ENCODE measurements at places on chromosomes 11 and 22.
A peak's percentile ranks its signal among the peaks of the same experiment; 100 is the strongest.

DNA sequence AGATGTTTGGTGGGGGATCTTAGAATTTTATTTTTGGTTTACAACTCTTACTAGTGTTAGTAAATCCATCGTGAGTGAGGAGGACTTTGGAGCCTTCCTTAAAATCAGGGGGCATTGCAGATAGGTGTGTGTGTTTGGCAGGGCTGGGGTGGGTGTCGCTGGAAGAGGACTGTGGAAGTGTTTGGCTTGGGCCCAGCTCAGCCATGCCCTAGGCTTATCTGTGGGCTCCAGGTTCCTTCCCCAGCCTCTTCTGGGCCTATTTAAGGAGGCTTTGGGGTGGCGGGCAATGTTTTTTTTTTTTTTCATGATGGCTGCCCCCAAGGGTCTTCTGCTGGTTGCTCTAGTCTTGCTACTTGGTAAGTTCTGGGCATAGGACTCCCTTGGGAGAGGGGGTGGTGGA lies 22.1 kb downstream of the MTFP1 start:
- no peak for DNase-seq

GRCh38 chr11:82830746-82831145 lies 69.5 kb downstream of the PRCP start:
- DNase-seq: no peak

DNA sequence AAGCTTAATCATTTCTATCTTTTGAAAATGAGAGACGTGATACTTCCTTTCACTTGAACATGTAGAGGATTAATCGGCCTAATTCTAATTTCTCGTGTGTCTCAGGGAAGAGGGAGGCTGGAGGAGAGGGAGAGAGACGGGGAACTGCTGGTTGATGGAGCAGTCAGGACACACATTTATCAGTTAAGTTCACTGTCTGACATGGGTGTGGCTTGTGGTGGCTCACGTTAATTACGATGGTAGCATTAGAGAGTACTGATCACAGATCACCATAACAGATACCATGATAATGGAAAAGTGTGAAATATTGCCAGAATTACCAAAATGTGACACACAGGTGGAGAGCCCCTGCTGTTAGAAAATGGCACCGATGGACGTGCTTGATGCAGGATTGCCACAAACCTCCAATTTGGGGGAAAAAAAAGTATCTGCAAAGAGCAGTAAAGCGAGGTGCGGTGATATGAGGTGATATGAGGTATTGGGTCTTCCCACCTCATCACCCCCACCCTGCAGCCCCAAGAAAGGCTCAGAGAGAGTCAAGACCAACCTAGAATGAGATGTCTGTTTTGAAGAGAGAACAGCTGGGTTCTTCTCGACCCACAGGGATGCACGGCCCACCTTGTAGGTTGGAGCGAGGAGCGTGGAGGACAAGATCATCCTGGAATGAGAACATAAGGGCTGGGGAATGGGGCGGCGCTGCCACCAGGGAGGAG lies 19.7 kb downstream of the ZBED4 start:
- no peak for DNase-seq

DNA sequence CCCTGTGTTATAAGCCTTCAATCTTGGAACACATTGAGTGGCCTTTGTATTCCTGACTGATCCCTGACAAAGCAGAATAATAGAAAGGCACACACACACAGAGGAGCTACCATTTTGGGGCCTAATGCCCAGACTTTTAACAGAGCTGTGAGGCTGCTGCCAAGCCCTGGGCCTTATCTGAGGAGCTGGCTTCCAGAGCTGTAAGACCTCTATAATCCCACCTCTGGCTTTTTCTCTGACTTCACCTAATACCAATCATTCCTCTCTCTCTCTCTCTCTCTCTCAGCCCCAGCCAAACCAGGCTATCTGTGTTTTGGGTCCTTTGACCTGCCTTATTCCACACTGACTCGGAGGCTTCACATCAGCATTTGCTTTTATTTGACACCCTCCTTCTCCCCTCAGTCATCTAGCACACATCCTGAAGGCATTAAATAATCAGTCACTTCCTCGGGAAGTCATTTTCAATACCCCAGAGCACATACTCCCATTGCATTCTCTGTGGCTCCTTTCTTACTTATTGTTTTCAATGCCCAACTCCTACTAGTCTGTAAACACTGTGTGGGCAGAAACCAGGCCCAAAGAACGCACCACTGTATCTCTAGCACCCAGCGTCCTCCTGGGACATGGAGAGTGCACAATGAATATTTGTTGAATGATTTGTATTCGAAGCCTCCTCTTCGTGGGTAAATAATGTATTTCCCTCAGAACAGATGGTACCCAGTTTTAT lies 21.2 kb upstream of the TRIM44 start:
- DNase-seq: no peak

GRCh38 chr22:25382762-25383161 lies 163.3 kb downstream of the CRYBB2 start:
- no peak for DNase-seq

DNA sequence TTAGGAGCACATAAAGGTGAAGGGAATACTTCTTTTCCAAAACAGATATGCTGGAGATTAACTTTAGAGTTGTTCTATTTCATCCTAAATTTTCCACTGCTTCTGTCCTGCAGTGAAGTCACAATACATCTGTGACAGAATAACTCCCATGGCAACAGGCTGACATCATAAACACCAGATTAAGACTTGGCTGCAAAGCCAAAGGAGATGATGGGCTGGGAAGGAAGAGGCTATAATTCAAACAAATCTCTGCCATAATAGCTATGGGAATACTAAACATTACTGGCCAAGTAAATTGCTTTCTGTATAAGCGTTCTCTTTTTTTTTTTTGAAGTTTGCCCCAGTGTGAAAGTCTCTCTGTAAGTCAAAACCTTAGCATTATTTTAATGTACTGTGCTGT lies 107.7 kb downstream of the CADM1 start:
- no peak for DNase-seq

GRCh38 chr11:130211781-130212401 lies 52.3 kb downstream of the ST14 start:
- DNase-seq: no peak

DNA sequence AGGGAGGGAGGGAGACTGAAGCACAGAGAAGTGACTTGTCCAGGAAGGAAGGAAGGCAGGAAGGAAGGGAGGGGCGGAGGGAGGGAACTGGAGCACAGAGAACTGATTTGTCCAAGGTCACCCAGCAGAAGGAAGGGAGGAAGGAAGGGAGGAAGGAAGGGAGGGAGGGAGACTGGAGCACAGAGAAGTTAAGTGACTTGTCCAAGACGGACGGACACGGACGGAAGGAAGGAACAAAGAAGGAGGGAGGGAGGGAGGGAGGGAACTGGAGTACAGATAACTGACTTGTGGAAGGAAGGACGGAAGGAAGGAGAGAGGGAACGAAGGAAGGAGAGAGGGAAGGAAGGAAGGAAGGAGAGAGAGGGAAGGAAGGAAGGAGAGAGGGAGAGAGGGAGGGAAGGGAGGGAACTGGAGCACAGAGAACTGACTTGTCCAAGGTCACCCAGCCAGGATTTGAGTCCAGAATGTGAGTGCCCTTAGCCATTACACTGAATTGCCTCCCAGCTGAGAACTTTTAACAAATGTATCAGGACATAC lies 1.5 kb downstream of the SLC35F2 start:
- DNase-seq: no peak

GRCh38 chr11:38952698-38953097 lies 2354.7 kb upstream of the RAG2 start:
- no peak for DNase-seq

- DNase-seq: no peak
These were observed 424.5 kb upstream of the ANO5 start for GRCh38 chr11:21768388-21768787.

GRCh38 chr11:104370478-104370877 lies 206.5 kb upstream of the PDGFD start:
- no peak for DNase-seq

GRCh38 chr22:35539910-35540594 lies 579 bp upstream of the RASD2 start:
- DNase-seq: peak; percentile 73

GRCh38 chr11:10350334-10350733 lies 45.5 kb downstream of the ADM start:
- DNase-seq: no peak

GRCh38 chr22:45207533-45207932 lies 33.2 kb downstream of the KIAA0930 start:
- no peak for DNase-seq

DNA sequence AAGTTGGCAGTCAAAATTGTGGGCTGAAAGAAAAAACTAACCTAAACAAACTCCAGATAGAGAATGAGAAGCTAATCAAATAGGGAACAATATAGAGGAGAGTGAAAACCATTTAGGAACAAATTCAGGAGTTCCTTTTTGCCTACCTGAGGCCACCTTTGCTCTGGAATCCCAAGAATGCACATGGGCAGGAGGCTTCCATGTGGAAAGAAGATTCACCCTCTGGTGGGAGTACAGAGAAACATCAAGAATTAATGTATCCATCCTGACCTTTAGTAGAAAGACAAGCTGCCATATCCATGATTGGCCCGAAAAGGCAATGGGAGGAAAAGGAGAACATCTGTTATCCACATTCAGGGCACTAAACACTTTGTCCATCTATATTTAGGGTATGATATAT lies 35.0 kb upstream of the MRGPRX1 start:
- no peak for DNase-seq

- DNase-seq: no peak
These were observed 26.3 kb downstream of the STK33 start for GRCh38 chr11:8567602-8568198.

DNA sequence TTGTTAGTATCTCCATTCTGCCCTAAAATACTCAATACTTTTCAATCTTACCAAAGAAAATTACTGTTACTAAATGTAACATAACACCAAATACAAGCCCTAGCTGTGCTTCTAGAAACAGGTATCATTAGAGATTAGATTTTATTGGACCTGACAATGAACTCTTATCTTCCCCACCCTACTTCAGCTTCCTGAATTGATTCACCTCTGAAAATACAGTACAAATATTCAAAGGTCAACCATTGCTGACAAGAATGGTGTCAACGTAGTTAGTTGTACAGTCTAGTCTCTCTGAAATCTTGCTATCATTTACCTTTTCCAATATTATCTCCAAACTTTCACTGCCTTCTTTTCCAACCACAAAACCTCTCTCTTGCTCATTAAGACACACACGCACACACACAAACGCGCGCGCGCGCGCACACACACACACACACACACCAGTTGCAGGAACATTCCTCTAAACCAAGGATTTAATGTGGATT lies 22.4 kb downstream of the LRRC4C start:
- DNase-seq: no peak

GRCh38 chr11:62149986-62150886 lies 26.4 kb downstream of the INCENP start:
- DNase-seq: no peak

- DNase-seq: no peak
These were observed 3.1 kb upstream of the CLDN5 start for GRCh38 chr22:19527321-19527721.

DNA sequence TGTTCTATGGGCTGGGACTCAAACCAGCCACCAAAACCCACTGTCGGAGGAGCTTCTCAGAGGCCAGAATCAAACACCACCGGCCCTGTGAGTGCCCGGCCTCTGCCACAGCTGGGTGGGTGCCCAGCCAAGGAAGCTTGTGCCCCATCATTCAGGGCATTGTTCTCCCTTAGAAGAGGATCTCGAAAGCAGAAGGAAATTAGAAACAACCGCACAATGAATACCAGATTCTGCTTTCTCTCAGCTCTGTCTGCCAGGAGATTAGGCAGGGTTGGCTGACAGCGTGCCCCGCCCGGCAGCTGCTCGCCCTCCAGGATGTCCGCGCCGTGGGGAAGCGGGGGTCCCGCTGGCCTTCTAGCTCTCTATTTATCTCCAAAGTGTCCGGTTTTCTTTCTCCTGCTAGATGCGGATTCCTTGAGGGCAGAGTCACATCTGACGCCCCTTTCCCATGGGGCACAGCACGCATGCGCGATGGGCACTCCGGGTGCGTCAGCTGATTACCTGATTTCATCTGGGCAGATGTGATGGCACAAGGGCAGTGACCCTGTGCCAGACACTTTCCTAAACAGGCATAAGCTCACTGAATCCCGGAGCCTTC lies 25.5 kb downstream of the SCGB1A1 start:
- DNase-seq: no peak

- no peak for DNase-seq
These were observed 829.6 kb downstream of the KCNA4 start for GRCh38 chr11:29187215-29187614.

DNA sequence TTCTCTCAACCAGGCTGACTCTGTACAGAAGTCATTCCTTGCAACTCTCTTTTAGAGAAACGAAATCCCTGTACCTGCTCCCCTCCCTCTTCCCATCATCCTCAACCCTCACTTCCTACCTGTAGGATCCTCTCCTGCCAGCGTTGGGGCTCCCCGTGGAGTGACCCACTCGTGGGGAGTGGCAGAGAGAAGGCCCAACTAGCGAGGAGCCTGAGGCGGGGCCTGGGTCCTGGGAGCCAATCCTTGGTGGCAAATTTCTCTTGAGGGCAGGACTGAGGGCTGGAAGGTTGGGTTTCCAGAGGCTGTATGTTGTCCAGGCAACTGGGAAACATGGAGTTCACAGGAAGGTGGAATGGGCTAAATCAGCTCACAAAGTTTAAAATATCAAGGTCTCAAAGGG lies 10.4 kb downstream of the NHERF4 start:
- no peak for DNase-seq

GRCh38 chr22:31625257-31625640 lies 36.8 kb downstream of the PISD start:
- no peak for DNase-seq

GRCh38 chr11:27194976-27195375 lies 154.4 kb downstream of the BBOX1 start:
- DNase-seq: no peak

DNA sequence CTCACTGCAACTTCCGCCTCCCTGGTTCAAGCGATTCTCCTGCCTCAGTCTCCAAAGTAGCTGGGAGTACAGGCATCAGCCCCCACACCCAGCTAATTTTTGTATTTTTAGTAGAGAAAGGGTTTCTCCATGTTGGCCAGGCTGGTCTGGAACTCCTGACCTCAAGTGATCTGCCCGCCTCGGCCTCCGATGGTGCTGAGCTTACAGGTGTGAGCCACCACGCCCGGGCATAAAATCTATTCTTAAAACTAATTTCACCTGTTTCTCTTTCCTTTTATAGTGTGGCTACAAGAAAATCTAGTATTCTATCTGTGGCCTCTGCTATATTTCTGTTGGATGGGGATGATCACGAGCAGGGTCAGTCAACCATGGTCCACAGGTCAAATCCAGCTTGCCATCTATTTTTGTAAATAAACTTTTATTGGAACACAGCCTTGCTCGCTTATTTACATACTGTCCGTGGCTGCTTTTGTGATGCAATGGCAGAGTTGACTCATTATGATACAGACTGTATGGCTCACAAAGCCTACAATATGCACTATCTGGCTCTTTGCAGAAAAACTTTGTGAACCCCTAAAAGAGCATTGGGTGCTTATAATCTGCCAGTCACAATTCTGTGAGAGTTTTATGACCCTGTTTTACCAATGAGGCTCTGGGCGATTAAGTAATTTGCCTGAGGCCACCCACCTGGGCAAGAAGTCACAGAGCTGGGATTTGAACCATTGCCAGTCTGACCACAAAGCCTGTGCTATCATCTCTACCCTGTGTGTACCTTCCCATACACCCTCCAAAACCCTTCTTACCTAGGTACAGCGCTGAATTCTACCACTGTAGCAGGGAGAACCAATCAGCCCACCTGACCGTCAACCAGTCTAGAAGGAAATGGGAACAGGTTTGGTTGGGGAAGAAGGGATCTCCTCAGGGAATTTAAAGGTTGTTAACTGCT lies 28.3 kb downstream of the SLC1A2 start:
- DNase-seq: no peak

GRCh38 chr22:30232716-30233218 lies 13.8 kb downstream of the LIF start:
- DNase-seq: no peak

All from stimulated activated CD8-positive, alpha-beta memory T cell treated with anti-CD3 and anti-CD28 coated beads, Interleukin-7, amount 100 ng/mL, for 4 hours (primary cell).